Astrocyte (in vitro differentiated cells and primary cell): ENCODE measurements at places on chromosomes 11 and 22. TPM values are rescaled to one million over a fixed set of nuclear protein-coding genes. Genes with fewer than 3 reads are reported as not detected.

Gene FADS2
- total RNA-seq = 180 and 287 TPM in 2 replicates

Gene SHISAL1
- 0.26 and 0.36 TPM in 2 replicates for total RNA-seq

- peak; percentile 89 for DNase-seq
Observed at GRCh38 chr11:27468209-27468994, 4.2 kb downstream of the LGR4 start.

DNA sequence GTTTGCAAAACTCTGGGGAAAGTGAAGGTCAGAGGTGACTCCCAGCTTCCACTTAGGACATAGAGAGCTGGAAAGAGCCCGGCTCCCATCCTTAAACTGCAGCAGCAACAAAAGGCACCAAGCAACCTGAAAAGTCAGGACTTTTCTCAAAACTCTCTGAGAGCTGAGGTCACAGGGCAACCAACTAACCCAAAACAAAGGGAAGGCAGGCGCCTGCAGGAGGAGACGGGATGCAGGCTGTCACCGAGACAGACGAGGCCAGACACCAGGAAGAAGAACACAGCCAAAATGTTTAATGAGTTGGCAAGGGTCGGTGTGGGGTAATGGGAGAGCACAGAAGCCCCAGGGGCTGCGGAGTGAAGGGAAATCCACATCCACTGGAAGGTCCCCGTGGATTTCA is 19.9 kb downstream of the ASCL2 start:
- no peak for DNase-seq

DNA sequence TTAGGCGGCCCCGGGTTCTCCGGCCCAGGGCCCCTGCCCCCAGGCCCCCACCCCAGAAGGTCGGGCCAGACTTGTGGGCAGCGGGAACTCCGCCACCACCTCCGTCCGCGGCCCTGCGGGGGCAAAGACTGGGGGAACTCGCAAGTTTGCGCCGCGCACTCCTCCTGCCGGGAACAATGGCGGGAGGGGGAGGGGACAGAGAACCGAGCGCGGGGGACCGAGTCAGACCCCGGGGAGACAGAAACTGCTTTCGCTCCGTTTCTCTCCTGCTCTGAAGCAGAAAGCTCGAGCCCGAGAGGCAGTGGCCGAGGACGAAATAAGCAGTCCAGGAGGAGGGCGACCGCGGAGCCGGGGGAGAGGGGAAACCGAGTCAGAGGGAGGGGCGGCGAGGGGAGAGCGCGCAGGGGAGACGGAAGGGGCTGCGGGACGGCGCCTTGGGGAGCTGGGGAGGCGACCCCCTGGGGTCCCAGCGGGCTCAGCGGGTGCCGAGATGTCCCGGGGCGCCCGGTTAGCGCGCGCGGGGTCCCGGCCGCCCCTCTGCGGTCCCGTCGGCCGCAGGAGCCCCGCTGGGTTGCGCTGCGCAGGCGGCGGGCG is 555 bp downstream of the TP53I11 start:
- no peak for DNase-seq

DNA sequence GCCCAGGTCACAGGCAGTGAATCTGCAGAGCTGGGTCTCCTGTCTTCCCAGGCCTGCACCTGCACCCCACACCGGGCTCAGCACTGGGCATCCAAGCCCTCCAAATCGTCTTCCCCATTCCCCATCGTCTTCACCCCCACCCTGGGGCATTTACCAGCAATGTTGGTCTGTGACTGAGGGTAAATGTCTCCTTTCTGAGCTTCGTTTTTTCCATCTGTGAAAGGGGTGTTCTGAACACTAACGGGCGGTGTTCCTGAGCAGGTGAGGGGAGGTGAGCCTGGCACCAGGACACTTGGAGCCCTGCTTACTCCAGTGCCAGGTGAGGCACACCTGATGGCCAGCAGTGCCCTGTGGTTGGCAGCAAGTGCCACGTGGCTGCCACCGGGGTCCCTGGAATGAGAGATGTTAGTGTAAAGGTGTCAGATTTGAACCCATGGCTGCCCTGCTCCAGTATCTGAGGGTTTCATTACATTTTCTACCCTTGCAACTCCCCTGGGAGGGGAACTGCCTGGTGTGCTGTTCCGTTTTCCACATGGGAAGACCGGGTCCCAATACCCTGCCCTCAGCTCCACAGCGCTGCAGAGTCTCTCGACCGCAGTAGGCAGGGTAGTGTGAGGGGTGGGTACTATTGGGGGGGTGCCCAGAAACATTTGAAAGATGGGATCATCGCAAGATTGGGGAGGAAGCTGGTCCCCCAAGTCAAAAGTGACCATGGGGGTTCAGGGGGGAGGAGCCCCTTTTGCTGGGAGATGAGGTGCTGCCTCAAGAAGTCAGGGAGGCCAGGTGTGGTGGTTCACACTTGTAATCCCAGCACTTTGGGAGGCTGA is 2.0 kb downstream of the CDC42EP1 start:
- DNase-seq = no peak
